HepG2 (cell line): ENCODE measurements at places on chromosomes 11 and 22.

DNA sequence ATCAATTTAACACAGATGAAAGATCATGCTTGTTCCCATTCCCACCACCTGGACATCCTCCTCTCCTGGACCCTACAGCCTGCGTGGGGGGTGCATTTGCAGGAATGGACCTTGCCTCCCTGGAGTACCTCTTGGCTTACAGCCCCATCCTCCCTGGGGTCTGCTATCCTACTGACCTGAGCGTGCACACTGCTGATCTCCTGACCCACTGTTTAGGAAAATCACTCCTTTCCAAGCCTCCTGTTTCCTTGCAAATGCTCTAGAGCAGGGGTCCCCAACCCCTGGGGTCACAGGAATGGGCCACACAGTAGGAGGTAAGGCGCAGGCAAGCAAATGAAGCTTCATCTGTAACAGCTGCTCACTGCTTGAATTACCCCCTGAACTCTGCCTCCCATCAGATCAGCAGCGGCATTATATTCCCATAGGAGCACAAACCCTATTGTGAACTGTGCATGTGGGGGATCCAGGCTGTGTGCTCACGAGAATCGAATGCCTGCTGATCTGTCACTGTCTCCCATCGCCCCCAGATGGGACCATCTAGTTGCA, 88.2 kb upstream of the SEPTIN5 start:
- DNase-seq: no peak

DNA sequence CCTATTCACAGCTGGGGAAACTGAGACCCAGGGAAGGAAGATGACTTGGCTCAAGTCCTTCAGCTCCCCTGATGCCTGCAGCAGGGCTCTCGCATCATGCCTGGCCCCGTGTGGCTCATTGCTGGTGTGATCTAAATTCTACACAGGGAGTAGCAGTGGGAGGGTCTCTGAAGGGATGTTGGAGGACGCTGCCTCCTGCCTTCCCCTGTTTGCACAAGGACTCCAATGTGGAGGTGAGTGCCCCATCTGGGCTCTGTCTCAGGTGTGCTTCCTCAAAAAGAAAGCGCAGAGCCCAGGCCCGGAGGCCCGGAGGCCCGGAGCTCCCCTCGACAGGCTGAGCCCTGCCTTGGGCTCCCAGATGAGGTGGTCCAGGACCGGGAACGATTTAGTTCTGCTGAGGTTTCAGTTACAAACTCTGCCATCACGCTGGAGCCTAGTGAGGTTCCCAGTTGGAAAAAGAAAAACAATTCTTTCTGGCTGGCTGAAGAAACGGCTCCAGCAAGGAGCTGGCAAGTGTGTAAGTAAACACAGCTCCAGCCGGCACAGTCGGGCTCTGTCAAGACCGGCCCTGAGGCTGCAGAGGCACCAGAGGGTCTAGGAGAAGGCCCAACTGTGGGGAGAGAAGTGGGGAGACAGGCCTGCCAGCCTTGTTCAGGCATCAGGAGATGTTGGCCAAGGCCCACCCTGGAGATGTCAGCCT, 49.8 kb downstream of the NAT10 start:
- DNase-seq: no peak

- no peak for DNase-seq
These were observed 776.4 kb downstream of the LRRC4C start for GRCh38 chr11:40683010-40683409.

DNA sequence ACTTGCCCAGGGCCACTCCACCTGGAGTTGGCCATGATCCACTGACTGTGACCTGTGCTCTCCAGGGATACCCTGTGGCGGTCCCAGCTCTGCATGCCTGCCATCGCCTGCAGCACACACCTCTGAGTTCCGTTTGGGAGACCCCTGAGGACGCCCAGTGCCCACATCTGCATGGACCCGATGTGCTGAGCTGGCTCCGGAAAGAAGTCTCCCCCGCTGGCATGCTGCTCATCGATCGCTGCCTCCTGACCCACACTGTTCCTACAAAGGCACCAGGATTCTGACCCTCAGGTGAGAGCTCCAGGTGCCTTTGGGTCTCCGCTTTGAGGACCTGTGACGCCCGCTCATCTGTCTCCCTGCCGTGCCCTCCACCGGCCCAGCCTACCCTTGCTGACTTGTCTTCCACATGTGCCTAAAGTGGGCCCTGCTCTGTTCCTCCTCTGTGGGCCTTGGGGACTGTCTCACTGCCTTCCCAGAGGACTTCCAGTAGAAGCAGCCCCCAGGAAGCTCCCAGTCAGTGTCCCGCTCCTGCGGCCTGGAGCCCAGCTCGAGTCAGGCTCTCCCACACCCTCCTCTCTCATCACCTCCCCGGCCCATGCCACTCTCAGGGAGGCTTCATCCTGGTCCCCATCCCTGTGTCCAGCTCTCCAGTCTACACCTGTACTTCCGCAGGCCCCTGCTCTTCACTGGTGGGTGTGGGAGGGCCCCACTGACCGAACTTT, 5.9 kb upstream of the SLC25A1 start:
- no peak for DNase-seq

DNA sequence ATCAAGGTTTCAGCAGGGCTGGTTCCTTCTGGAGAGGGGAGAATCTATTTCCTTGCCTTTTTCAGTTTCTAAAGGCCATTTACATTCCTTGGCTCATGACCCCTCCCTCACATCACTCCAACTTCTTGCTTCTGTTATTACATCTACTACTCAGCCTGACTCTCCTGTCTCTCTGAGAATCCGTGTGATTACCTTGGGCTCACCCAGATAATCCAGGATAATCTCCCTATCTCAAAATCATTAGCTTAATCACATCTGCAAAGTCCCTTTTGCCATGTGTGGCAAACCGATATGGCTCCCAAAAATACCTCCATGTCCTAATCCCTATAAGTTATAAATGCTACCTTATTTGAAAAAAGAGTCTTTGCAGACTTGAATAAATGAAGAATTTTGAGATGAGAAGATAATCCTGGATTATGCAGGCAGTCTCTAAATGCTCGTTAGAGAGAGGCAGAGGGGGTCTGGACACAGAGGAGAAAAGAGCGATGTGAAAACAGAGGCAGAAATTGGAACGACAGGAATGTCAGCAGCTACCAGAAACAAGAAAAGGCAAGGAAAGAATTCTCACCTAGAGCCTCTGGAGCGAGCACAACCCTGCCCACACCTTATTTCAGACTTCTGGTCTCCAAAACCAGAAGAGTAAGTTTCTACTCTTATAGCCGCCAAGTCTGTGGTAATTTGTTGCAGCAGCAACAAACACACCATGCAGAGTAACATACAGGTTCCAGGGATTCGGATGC, 23.6 kb upstream of the ARHGAP32 start:
- DNase-seq: no peak

DNA sequence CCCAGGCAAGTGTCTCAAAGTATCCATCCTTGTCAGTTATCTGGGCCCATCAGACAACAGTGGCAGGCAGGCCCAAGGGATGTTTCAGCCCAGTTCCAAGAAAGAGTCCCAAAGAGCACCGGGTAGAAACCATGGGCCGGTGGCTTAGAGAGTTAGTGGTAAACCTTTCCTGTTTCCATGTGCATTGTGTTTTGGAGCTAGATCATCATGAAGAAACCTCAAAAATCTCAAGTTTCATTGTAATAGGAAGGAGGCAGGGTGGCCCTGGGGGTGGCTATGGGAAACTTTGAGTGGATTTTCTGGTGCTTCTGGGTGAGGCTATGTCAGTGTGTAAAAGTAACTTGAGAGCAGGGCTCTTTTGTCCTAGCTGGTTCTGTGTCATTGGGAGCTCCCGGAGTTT, 68.1 kb downstream of the UBASH3B start:
- no peak for DNase-seq

DNA sequence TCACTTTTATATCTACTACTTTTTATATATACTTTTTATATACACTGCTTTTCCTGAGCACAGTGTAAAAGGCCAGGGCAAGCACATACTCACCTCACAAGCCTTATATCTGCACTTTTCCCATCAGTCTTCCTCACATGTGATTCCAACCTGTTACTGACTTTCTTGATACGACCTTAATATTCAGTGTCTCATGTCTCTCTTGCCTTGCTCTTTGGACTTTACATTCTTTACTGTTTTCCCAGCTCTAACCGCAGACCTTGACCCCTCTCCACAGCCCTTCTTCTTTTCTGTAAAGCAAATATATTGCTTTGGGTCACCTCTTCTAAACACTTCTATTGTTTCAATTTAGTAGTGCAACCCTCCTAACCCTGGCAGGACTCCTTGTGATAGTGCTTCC, 353.1 kb upstream of the ANO5 start:
- peak; percentile 37 for DNase-seq

DNA sequence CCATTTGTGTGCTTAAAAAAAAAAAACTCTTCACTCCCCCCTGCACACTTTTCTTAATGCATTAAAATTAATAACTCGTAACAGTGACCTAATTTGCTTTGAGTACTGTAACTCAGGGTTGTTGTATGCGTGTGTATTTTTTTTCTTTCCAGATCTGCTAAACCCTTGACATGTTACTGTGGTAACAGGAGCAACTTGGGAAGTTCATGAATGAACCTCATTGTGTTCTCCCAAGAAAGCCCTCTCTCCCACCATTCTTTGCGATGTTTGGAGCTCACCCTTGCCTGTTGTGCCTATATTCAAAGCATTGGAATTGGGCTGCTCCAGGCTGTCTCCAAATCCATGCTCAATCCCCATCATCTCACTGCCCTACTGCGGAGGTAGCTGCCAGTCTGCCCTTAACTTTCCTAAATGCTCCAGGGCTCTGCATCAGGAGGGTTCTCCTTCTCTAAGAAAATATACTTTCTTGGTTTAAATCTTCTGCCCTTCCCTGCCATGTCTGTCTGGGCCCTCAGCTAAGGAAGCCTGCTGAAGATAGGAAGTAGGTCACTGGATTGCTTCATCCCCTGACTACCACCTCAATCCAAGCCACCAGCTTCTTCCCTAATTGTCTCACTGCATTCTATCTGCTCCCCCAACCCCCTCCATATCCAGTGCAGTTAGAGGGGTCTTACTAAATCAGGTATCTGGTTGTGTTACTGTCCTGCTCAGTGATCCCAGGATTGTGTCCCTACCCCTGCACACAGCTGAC, 70.3 kb downstream of the KIRREL3 start:
- DNase-seq: no peak

GRCh38 chr11:93494357-93494756, 48.8 kb downstream of the SMCO4 start:
- no peak for DNase-seq

GRCh38 chr11:14242187-14242586, 116.8 kb downstream of the RRAS2 start:
- no peak for DNase-seq

DNA sequence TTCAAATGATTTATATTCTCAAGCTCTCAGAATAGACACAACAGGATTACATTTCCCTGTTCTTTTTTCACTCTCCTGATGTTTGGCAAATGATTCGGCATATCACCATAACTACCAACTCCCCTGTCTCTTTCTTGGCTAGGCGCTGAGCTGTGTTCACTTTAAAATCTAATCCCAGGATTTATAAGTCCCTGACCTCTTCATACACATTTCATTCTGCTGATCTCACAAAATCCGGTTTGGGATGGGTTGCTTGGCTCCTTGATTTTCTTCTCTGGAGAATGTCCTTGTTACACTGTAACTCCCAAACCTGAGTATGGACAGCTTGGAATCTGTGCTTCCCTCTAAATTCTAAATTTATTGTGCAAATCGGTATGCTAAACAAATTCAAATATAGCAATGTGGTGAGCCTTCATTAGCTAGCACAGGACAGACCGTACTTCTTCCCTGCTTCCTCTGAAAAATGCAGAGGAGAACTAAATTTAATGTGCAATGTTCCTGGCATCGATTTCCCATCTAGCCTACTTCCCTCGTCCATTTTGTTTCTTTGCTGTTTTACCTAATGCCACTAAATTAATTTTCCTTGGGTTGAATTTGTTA, 858.5 kb upstream of the FAT3 start:
- no peak for DNase-seq

- no peak for DNase-seq
These were observed 37.1 kb upstream of the TLCD5 start for GRCh38 chr11:120288021-120288420.

DNA sequence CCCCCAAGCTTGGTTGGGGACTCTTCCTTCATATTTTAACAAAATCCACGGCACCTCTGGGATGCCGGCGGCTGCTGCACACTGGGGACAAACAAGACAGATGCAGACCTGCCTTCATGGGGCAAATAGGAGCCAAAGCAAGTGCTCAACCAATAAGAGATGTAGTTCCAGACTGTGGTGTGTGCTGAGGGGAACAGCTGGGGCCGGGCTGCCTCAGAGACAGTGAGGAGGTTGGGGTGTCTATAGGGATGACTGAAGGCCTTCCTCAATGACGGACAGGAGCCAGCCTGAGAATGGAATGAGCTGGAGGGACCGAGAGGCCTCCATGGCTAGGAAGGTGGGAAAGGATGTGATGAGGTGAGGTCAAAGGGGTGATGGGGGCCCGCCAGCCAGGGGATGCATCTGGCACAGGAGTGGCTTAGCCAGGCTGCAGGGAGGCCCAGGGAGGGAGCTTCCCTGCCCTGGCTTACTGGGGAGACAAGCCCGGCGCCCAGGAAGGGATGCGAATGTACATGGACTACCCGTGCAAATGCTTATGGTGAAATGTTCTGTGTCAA, 10.3 kb upstream of the CTSD start:
- DNase-seq: no peak

DNA sequence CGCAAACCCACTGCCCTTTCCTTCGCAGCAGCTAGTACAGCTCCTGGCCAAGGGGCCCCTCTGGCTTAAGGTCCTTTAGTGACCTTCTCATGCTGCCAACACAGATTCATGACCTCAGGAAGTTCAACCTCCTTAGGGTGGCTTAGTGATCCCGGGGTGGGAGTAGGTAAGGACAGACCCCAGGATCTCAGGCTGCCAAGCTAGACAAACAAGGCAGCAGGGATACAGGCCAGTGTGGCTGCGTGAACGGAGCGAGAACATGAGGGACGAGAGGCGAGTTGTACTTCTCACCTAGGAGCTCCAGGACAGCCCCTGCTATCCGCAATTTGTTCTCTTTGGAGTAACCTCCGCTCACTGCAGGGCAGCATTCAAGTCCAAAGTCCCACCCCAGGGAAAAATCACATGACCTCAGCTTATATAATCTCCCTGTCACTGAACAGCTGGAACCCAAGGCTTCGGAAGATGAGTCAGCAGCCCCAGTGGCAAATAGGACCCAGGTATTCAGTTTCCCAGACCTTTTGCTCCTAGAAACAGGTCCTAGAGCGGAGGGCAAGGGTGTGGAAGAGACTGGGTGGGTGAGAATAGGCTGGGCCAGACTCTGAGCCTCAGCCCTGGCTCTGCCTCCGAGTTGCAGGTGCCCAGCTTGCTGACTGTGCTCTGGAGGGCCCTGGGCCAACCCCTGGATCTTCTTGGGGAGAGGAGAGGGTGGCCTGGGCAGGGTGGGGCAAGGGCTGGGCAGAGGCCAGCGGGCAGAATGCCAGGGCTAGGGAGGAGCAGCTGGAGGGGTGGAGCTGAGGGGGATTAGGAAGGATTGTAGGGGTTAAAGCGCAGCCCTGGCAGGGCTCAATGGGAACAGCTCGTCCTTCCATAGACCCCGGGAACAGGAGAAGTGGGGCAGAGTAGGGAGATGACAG, 13.1 kb downstream of the USP2 start:
- DNase-seq: peak; percentile 93

- DNase-seq: no peak
These were observed 868.5 kb downstream of the TBC1D22A start for GRCh38 chr22:47630741-47631534.
